ENCODE measurements at places on chromosomes 6 and 20.

GRCh38 chr6:129901910-129902309, 40.8 kb upstream of the TMEM244 start:
- DNase-seq: no peak

DNA sequence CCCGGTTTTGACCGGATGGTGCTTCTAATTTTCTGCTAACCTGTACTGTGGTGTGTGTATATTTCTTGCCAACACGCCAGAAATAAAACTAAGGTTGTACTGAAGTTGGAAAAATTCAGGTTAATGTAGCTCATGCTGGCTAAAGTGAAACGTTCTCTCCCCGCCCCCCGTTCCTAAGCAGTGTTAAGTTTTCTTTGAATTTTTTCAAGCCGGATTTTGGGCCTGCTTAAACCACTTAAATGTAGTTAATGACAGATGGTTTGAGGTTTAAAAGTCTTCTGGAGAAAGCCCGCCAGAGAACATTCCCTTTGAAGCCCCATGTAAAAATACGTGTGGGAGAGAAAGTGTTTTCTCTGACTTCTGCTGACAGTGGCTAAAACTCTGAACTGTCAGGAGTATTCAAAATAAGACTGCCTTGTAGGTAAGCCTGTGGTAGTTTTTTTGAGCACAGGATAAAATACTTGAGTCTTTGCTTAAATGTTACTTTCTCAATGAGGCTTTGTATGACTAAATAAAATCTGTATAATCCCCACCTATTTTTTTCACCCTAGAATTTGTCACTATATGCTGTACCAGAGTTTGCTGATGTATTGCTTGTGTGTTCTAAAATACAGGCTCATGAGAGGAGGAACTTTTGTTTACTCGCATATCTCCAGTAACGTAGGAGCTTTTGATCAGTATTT, 101.3 kb downstream of the OR2B2 start:
- DNase-seq: no peak

GRCh38 chr6:27667657-27668441, 194.9 kb upstream of the ZNF184 start:
- DNase-seq: no peak

- no peak for DNase-seq
Observed at GRCh38 chr6:50822078-50822476, 3.4 kb downstream of the TFAP2B start.

GRCh38 chr20:44224637-44225036, 14.1 kb upstream of the OSER1 start:
- no peak for DNase-seq

DNA sequence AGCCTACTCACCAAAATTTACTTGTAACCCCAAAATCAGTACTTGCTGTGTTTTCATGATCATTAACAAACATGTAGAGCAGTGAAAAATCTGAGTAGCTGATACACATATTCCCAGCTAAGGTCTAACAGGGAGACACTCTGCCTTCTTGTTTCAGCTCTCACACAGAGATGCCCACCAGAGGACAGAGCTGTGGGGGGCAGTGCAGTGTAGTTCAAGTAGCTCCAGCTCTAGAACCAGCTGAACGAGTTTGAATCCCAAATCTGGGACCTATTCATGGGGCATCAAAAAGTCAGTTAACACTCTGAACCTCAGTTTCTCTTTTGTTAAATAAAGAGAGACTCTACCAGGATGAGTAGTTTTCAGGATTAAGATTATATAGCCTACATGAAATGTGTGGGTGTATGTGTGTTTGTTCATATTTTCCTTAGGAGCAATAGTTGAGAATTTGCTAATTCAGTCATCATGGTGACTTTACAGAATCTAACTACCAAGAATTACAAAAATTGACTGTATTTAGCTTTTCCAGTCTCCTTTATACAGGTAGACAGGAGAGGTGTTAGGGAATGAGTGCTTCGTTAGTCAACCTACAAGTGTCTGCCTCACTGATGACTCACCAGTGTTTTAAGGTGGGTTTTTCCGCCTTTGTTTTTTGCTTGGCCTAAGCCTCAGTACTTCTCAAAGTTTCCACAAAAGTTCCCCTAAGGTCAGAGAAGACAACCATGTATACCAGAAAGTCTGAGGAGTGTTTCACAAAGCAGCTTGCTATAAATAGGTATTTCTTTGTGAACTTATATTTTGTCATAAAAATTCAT, 164.0 kb upstream of the RUNX2 start:
- no peak for DNase-seq

GRCh38 chr6:1770968-1771723, 161.4 kb downstream of the FOXC1 start:
- no peak for DNase-seq

GRCh38 chr6:166784691-166785090, 157.6 kb upstream of the RPS6KA2 start:
- DNase-seq: no peak

DNA sequence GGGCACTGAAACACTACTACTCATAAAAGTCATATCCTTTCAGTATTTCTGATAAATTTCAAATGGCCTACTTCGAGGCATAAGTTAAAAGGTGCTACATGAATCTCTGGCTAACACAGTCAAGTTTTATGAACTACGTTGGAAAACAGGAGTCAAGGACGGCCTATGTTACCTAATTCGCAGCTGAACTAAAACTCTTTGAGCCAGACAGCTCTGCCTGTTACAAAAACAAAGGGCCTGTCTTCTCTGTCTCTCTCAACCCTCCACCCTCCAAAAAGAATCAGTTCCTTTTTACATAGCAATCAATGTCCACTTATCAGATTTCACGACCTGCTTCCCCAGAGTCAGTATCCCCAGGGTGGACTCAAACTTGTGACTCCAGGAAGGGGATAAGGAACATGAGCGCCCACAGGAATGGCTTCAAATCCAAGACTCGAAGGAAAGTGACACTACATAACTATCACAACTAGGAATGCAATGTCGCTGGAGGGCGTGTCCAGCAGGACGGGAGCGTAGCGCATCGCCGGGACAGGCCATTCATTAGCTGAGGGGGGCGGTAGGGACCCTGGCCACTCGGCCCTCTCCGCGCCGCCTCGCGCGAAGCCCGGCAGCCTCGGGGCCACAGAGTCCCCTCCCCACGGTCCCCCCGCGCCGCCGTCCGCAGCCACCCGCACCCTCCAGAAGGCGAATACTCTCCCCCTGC, 591 bp downstream of the IBTK start:
- no peak for DNase-seq

- DNase-seq: no peak
Observed at GRCh38 chr20:37384683-37385174, 38.8 kb downstream of the SRC start.

GRCh38 chr6:163579111-163579879, 164.8 kb downstream of the QKI start:
- no peak for DNase-seq

- no peak for DNase-seq
Observed at GRCh38 chr20:56229812-56230211, 18.7 kb upstream of the MC3R start.

- DNase-seq: no peak
Observed at GRCh38 chr6:154457046-154457713, 53.3 kb downstream of the CNKSR3 start.

DNA sequence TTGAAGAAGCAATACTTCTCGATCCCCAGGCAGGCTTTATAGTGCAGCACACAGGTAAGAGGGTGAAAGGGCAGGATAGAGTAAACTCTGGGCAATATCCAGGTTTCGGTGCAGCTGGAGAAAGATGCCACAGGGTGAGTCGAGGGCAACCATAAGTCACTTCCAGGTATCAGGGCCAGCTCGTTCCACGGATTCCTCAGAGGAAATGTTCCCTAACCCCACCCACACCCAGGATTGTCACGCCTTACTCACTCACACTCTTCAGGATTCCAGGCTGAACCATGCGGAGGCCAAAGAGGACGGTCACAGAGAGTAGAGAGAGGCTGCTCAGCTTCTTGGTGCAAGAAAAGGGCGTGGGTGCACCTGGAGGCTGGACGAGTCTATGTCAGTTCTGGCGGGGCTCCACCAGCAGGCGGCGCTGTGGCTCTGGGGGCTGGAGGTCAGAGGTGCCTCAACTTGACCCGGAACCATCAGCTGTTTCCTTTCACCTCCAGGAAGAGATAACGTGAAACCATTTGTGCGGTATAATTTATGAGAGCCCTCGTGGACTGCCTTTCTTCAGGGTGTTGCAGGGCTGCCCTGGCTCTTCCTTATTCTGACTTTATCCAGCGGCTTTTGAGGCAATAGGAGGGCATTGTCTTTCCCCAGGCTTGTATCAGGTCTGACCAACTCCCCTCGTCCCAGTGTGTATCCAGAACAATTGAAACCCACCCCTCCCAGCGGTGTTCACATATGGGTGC, 14.5 kb upstream of the WFDC12 start:
- DNase-seq: no peak

DNA sequence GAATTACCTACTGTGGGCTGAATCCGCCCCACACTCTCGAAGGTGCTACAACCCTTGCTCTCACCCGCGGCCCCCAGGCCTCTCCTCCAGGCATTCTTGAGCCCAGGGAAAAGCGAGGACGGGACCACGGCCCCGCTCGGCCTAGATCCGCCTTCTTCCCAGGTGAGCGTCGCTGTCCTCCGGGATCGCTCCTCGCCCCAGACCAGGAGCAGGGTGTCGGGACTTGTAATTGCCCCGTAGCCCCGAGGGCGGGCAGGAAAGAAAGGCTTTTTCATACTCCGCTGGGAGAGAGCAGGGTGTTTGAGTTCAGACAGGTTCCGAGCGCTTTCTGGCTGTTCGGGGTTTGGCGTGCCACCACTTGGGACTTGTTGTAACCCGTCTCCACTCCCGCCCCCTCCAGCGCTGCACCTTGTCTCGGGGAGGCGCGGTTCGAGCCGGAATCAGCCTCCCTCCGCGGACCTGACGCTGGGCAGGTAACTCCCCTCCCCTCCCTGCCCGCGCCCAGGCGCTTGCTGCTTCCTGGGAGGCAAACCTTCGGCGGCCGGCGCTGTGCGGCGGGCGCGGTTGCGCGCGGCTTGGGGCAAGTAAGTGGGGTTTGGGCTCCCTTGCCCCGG, at the start of gene FAM83B:
TSS of gene FAM83B (plus strand) at position 529 of the 614 bp plus-strand sequence. CDS start 23,476 bp downstream, outside the sequence.
- no peak for DNase-seq
